PC-9 (cell line): ENCODE measurements at places on chromosomes 11 and 22.

DNA sequence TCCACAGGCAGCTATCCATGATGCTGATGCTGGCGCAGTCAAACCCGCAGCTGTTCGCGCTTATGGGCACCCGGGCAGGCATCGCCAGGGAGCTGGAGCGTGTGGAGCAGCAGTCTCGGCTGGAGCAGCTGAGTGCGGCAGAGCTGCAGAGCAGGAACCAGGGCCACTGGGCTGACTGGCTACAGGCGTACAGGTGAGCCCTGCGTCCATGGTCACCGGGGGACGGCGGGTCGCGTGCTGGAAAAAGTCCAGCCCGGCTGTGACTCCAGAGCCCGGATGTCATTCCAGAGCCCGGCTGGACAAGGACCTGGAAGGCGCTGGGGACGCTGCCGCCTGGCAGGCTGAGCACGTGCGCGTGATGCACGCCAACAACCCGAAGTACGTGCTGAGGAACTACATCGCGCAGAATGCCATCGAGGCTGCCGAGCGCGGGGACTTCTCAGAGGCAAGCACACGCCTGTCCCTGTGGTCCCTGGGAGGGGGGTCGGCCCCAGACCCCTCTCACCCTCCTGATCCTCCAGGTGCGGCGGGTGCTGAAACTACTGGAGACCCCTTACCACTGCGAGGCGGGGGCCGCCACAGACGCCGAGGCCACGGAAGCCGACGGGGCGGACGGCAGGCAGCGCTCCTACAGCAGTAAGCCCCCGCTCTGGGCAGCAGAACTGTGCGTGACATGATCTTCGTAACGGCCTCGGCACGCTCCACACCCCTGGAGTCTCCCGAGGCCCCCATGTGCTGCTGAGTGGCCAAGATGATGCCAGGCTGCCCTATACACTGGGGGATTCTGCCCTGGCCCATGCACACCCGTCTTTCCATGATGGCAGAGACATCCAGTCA lies 16.1 kb downstream of the SELENOO start:
- DNase-seq: no peak

DNA sequence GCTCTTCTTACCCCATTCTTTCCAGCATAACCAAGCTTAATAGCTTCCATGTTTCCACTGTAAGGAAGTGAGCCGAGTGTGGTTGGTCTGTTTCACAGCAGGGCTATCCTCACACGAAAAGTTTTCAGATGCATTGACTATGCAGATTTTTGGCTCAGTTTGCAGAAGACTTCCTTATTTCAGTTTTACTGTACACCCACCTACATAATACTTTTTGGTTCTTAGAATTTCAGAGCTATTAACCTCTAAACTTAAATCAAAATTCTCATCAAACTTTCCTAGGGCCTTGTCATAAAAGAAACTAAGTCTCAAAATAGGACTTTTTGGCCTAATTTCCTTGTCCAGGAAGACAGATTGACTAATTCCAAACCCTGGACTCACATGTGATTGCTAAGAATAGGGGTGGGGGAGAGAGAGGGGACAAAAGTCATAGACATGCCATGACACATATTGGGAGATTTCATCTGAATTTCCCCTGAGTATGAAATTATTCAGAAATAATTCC lies 7.3 kb upstream of the EHF start:
- DNase-seq: no peak

DNA sequence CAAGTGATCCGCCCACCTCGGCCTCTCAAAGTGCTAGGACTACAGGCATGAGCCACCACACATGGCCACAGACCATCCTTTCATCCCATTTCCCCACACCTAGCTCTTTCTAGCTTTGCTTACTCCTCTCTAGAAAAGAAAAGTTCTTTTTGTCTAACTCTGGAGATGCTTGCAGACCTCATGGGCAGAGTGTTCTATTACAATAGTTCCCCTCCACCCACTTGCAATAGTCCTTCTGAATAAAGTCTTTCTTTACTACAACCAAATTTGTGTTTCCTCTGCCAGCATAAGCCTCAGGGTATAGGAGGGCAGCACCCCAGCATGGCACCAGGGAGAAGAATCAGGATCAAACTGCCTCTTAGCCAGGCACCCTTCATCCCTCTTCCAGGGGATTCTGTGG lies 18.8 kb upstream of the RTL6 start:
- no peak for DNase-seq

GRCh38 chr11:91407842-91408241 lies 816.8 kb upstream of the FAT3 start:
- no peak for DNase-seq

DNA sequence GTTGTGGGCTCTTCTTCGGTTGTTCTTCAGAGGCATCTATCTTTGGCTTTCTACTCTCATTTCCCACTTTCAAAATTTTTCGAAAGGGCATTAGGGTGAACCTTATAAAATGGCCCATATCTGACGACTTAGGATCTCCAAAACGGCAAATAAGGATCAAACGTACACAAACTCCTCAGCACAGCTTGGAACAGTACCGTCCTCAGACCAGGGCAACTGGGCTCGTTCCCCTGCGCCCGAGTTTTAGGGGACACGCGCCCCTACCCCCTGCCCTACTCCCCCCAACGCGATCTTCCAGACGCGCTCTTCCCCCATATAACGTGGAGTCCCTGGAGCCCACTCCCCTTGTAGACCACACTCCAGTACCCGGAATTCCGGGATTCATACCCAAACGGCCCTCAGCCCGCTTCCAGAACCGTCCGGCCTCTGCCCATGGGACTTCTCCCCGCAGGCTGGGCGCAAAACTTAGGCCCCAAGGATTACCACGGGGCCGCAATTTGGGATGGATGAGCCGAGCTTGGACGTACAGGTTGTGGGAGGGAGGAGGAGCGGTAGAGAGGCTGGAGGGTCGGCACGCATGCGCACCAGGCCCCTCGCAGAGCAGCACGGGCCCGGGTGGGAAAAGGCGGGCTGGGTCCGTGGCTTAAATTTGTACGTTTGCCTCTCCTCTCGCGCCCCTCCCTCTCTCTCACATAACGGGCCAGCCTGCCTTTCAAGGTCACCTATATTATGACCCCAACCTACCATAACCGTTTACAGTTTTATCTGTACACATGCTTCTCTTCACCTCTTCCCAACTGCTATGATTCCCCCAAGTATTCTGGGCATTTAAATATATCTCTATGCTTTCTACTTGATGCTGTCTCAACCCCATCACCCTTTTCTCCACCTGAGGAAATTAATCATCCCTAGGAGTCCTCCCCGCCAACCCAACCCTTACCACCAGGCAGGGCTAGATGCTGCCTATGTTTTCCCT lies 3.4 kb downstream of the CCDC89 start:
- DNase-seq: no peak

DNA sequence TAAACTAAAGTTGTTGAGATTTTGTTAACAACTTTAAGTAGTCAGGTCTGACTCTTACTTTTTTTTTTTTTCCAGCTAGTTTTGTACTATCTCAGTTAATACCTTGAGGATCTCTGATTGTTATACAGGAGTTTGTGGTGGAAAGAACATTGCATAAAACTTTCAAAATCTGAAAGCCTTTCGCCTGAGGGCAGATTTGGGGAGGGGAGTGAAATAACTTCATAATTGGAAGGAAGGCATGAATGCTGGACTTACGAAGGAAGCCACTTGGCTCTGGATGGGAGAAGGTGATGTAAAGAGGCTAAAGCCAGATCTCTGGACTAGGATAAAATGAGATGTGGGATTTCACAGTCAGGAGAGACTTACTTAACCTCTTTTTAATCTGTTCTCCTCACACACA lies 18.2 kb upstream of the FAT3 start:
- DNase-seq: no peak

DNA sequence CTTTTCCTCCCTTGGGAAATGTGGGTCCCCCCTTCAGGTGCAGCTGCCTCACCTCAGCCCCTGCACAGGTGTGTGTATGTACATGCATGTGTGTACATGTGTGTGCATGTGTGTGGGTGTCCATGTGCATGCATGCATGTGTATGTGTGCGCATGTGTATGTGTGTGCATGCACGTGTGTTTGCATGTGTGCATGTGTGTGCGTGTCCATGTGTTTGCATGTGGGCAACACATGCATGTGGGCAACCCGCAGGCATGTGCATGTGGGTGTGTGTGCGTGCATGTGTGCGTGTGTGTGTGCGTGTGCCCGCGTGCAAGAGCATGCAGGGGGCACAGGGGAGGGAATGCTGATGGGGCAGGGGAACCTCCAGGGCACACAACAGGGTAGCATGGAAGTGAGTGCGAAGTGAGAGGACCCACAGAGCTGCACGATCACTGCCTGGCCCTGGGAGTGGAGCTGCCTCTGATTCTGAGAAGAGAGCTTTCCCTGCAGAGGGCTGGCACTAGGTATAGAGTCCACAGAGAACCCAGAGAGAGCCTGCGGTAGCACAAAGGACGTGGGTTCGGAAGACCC lies 14.6 kb upstream of the BAIAP2L2 start:
- no peak for DNase-seq

GRCh38 chr11:103872748-103873147 lies 163.7 kb upstream of the DDI1 start:
- peak; percentile 45 for DNase-seq

DNA sequence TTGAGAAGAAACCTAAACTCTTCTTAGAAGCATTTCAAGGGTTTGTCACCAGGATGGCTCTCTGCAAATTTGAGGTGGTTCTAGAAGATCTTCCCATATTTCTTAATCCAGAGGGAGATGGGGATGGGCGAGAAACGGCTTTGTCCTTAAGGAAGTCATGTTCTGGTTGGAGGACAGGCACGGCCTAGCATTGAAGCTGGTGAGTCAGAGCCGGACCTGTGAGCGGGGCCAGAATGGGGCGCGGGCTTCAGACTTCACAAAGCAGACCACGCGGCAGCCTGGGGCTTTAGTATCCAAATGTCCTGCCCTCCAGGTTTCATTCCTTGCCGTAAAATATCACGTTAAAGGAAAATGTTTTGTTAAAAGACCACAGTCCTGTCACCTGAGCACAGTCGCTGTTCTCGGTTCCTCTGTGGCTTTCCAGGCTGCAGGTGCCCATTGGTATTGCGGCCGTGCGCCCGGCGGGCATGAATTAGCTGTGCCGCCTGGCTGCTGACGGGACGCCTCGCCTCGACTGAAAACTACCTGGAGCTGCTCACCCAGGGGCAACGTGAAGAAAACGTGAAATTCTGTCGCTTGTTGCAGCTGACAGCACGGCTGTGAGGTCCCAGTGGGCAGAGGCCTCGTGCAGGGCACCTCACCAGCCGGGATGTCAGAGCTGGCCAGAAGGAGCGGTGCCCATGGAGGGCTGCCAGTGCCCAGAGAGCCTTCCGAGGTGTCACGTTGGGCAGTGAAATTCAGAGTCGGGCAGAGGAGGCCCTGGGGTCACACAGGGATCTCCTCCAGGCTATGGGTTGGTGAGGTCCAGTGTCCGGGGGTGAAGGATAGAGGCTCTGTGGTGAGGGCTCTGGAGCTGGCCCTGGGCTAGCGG lies 59.0 kb downstream of the LRP5 start:
- no peak for DNase-seq

DNA sequence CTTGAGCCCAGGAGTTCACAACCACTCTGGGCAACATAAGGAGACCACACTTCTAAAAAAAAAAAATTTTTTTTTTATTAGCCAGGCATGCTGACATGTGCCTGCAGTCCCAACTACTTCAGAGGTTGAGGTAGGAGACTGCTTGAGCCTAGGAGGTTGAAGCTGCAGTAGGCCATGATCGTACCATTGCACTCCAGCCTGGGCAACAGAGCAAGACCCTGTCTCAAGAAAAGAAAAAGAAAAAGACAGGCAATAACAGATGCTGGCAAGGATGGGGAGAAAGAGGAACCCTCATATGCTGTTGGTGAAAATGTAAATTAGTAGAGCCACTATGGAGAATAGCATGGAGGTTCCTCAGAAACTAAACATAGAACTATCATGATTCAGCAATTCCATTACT lies 64.8 kb downstream of the PAK1 start:
- no peak for DNase-seq

DNA sequence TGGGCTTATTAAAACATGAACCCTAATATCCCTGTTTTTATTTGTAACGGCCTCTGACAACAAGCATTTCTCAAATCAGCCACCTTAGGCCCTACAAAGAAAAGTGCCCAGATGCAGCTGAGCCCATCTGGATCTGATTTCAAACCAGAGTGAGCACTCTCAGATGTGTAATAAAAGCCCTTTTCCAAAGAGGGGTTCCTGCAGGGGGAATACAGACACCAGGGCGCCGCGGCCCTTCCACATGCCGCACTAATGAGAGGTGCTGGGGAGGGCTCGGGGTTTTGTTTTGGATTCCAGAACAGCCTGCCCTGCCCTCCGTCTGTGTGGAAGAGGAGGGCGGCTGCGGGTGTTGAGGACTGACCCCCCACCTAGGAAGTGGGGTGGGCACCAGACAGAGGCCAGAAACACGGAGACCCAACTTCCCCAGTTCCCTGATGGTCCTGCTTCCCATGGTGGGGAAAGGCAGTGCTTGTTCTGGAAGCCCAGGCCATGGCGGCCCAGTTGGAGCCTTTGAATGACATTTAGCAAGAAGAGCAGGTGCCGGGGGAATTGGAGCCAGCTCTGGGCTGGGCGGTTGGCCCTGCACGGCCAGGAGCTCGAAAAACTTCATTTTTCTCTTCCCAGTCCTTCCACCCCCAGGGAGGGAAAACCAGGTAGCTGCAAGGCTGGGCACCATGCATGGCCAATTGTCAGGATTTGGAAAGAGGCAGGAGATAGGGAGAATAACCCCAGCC lies 63.7 kb downstream of the MACROD1 start:
- no peak for DNase-seq

- DNase-seq: no peak
These were observed 42.6 kb downstream of the PPP2R1B start for GRCh38 chr11:111723595-111723994.

DNA sequence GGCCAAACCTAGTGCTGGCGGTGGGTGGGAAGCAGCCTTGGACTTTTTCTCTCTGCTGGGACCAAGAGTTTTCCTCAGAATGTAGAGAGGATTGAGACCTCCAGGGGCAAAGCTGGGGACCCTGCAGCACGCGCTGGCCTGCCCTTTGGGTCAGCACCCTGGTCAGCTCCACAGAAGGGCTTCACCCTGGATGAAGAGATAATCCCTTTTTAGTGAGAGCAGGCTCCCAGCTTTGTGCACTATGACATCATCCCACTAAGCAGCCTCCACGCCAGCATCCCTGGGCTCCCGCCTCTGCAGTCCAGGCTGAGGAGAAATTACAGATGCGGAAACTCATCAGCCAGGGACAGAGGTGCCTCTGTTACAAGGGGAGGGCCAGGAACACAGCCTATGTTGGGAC lies 23.5 kb downstream of the DRICH1 start:
- DNase-seq: no peak

GRCh38 chr11:120170741-120171261 lies 32.9 kb upstream of the TRIM29 start:
- no peak for DNase-seq

DNA sequence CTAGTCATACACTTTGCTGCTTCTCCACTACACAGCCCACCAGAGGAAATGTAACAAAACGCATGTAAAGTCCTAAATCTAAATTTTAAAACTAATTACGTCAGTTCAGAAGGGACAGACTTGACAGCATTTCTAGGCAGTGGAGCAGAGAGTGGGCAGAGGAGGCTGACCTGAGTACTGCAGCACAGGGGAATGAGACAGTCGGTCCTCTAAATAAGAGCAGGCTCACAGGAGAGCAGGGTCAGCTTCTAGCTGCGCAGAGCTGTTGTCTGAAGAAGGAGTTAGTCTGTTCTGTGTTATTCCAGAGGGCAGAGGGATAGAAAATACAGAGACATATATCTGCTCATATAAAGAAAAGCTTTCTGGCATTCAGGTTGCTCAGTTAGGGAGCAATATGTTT lies 40.3 kb downstream of the JHY start:
- DNase-seq: no peak
